ENCODE measurements at places on chromosomes 5 and 9.

DNA sequence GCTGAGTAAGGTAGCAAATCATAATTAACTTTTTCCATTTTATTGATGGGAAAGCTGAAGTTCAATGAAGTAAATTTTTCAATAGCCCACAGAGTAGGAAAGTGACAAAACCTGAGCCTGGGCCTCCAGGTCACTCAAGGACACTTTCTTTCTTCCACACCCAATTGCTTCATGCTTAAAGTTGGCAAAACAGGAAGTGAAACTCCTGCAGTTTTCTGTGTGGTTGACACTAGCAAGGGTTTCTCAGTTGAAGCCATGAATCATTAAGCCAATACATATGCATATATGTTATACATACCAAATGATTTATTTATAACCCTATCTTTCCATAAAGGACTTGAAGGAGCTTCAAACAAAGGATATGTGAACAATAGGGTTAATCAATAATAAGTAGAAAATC lies 13.9 kb downstream of the TLR4 start:
- no peak for DNase-seq

DNA sequence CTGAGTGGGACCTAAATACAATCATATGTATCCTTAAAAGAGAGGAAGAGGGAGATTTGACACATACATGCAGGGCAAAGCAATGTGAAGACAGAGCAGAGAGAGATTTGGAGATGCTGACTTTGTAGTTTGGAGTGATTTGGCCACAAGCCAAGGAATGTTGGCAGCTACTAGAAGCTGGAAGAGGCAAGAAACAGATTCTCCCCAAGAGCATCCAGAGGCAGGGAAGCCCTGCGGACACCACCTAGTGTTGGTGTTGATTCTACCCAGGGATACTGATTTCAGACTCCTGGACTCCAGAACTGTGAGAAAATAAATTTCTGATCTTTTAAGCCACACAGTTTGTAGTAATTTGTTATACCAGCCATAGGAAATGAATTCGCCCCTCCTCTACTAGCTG lies 64.9 kb upstream of the OSMR start:
- DNase-seq: no peak

GRCh38 chr5:156274453-156274852 lies 52.5 kb upstream of the SGCD start:
- no peak for DNase-seq

DNA sequence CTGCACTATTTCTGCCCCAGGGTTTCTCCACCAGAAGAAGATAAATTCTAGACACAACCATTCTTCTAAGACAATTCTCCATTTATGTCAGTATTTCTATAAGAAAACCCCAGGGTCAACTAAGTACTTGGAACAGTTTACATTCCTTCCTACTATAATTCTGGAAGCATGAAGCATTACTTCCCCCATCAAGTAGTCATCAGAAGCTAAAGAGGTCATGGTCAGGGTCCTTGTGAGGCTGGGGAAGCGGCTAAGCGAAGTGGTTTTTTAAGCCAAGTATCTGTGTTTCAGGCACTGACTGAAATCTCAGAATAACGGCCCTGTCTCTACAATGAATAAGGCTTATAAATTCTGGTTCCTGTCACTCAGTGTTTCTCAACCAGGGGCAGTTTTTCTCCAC lies 197.8 kb downstream of the GLIS3 start:
- no peak for DNase-seq

- DNase-seq: no peak
Measured at GRCh38 chr9:113737517-113738271, 138.4 kb upstream of the ZNF618 start.

- DNase-seq: no peak
Measured at GRCh38 chr5:178467205-178467567, 123.0 kb downstream of the COL23A1 start.

Data from central memory CD8-positive, alpha-beta T cell (primary cell).